Activated B cell treated with CpG ODN at 0.5 μM for 24 hours (primary cell): ENCODE measurements at places on chromosomes 16 and 17. TPM values are rescaled to one million over a fixed set of nuclear protein-coding genes. Genes with fewer than 3 reads are reported as not detected.

GRCh38 chr17:3762922-3763776 is 37.8 kb downstream of the ITGAE start:
- no peak for DNase-seq

DNA sequence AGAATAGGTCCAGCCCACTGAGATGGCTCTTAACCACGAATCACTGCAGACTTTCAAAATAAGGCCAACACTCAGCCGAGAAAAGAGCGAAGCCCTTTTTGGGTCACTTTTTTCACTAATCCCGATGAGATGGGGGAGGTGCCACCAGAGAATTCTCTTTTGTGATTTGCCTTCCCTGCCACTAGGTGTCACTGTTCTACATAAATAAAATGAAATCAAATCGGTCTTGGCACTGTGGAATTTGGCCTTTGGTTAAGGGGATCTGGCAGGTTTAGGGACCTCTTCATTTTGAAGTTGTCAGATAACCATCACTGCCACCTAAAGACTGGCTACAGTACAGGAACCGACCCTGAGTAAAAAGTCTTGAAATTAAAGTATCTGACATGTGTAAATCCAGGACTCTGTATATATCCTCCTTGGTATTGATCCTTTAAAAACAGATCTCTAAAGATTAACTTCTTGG is 147.0 kb downstream of the HS3ST4 start:
- DNase-seq = no peak

- no peak for DNase-seq
Measured at GRCh38 chr17:80504686-80505413, 28.4 kb upstream of the NPTX1 start.

DNA sequence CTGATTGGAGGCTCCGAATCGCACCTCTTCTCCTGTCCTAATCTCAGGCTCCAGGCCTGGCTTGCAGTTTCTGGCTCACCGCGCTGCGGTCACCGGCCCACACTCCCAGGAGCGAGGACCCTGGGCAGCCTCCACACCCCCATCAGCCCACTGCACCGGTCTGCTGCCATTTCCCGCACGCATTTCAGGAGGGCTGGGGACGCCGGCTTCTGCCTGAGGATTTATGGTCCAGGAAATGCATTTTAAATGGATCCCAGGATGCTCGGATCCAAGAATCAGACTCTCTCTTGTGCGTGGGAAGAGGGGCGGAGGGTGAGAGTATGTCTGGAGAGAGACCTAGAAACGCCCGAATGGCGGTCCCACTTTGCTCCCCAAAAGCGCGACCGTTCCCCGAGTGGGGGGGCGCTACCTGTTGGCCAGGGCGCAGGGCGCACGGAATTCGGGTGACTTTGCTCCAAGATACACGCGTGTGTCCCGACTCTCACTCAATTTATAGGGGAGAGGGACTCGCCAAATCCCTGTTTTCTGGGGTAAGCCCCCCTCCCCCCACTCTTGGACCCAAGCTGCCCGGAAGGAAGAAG is 817 bp upstream of the JPH3 start:
- DNase-seq = no peak

GRCh38 chr17:63382826-63383225 is 63.3 kb downstream of the CYB561 start:
- no peak for DNase-seq

- no peak for DNase-seq
Measured at GRCh38 chr16:64122177-64122576, 999.7 kb downstream of the CDH11 start.

DNA sequence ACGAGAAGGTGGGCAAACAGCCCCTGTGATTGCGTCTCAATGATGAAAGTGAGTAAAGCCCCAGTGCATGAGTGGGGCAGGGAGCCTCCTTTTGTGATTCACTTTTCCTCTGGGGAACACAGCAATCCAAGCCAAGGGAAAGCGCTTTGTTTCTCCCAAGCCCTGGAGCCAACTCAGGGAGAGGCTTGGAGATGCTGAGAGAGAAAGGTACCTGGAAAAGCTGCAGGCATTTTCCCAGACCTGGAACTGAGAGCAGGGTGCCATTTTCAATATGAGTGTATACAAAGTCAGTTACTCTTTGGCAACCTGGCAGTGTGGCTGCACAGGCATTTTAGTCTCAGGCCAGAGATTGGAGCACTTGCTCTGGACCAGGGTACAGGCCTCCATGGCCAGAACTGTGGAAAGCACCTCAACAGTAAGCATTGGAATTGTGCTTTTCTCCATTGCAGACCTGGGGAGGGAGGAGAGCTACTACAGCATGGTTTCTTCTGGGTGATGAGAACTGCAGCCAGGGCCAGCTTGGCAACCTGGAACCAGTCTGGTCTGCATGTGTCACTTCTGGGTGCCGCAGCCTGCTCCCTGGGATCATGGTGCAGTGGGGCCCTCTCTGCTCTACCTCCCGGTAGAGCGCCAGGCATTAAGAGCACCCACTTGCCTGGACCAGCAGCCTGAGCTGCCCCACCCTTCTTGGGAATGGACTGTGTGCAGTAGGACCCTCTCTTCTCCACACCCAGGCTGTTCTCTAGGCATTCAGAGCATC is 89.0 kb upstream of the CDH5 start:
- no peak for DNase-seq

DNA sequence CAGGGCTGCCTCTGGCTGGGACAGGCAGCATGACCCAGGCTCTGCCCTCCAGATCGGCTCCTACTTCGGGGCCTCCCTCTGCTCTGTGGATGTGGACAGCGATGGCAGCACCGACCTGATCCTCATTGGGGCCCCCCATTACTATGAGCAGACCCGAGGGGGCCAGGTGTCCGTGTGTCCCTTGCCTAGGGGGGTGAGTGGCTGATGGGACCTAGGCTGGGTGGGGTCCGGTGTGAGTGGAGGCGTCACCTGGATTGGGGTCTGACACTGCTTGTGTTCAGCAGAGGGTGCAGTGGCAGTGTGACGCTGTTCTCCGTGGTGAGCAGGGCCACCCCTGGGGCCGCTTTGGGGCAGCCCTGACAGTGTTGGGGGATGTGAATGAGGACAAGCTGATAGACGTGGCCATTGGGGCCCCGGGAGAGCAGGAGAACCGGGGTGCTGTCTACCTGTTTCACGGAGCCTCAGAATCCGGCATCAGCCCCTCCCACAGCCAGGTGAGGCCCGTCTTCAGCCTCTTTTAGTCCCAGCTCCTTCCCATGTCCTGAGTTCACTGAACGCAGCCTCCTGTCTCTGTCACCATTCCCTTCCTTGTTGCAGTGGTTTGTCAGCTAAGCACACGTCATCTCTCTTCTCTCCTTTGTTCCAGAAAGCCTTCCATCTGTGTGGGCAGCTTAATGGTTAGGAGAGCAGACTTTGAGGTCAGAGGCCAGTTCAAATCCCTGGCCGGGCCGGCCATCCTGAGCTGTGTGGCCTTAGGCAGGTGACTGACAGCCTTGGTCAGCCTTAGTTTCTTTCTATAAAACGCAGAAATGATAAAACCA is 16.9 kb downstream of the COX6A2 start:
- no peak for DNase-seq

- no peak for DNase-seq
Measured at GRCh38 chr16:53297477-53297876, 136.8 kb upstream of the RBL2 start.

DNA sequence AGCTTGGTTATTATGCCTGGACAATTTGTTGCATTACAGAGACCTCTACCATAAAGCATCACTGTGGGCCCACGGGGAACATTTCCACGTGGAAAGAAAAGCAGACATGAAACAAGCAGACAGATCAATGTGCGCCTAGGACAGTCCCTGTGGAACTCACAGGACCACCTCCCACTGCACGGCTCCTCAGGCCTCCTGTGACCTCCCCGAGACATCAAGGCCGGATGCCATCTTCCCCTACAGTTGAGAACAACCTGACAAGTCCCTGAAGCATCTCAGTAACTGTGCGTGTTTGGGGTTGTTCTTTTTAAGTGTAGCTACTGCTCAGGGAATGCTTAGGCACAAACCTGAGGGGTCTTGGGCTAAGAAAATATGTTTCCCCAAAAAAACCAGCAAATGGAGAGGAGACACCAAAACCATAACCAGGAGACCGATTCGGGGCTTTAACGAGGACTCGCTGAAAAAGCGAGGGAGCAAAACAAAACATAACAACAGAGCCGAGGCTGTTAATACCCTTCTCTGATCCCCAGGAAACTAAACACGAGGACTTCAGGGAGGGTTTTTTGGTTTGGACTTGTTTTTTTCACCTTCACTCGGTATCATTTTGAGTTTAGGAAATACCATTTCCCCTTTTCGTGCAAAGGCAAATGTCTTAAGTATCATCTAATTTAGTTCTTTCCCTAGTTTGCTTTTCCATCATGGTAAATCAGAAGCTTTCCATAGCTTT is 87.1 kb downstream of the CYTH1 start:
- no peak for DNase-seq

DNA sequence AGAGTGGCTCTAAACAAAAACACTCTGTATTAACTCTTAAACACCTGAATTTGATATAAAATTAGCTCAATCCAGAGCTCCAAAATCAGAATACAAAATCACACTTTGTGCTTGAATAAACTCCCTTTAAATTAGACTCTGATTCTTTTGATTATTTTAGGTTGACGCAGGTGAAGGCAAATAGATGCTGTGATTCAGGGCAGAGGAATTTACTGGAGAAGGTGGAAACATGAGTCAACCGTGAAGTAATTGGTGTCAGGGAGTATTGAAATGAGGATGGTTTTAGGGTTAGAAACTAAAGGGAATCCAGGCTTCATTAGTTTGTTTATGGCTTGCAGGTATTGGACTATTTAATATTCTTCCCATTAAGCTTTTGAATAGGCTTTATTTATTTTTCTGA is 37.1 kb upstream of the TEKT1 start:
- DNase-seq = no peak

GRCh38 chr16:8986111-8986510 is 22.4 kb upstream of the USP7 start:
- no peak for DNase-seq

- DNase-seq = no peak
Measured at GRCh38 chr16:56611281-56611833, 3.0 kb downstream of the MT2A start.

DNA sequence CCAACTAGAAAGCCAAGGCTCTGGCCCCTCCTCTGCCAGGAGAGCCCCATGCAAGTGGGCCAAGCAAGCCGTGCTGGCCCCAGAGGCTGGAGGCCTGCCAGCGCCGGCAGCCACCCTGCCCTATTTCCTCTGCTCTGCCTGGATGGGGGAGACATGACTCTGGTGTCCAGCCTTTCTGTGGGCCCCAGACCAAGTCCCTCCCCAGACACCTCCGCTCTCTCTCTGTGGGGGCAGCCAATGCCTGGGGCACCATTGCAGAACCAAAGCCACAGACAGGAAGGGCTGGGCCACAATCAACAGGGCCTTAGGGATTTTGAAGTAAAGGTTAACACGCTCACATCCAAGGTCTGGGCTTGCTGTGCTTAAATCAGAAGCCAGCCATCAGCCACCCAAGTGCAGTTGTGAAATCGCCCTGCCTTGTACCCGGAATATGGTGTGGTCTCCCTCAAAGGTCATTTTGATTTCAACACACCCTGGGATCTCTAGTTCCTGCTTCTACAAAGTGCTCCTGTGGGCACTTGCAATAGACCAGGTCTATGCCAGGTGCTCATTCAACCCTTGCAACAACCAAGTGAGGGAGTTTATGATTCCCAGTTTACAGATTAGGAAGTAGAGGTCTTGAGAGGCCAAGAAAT is 63.5 kb upstream of the TEX2 start:
- DNase-seq = peak; percentile 26

DNA sequence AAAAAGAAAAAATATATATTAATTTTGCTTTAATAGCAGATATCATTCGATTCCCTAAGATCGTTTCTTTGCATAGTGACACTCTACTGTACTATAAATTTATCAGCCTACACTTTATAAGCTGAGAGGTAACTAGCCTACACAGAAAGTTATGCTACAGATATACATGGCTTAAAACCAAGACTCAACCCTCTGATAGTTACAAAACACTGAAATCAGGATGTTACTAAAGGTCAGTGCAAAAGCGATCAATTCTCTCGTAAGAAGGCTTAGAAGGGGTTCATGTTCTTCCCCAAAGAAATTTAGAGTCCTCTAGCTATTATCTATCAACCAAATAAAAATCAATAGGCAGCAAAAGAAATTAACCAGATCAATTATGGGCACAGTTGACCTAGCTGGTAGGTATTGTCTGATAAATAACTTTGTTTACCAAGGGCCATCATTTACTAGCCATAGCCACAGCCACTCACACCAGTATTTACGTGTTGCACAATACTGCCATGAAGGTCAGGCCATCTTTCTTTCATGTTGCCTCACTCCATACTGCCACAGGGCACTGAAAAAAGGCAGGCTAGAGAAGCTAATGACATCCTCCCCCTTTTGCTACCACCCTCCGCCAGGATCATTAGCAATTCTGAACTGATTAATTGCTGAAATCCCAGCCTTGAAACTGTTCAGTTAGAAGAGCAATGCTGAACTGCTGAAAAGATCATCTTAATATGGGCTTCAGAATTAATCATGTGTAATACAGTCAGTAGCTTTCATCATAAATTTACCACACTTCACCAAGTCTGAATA is 43.7 kb downstream of the RND2 start:
- DNase-seq = no peak

Gene GLP2R
- not detected in 2 replicates for total RNA-seq

Gene AP2B1
- total RNA-seq = 129 and 152 TPM in 2 replicates

Gene DLX4
- total RNA-seq = 0.42 TPM in 2 replicates

Gene ENDOV
- 26.8 and 28.1 TPM in 2 replicates for total RNA-seq

Gene LGALS9B
- not detected in 2 replicates for total RNA-seq
